Daoy (cell line): ENCODE measurements at places on chromosomes 16 and 17. TPM values are rescaled to one million over a fixed set of nuclear protein-coding genes. Genes with fewer than 3 reads are reported as not detected.
A peak's percentile ranks its signal among the peaks of the same experiment; 100 is the strongest.

Gene CNTD1
- total RNA-seq, result 0.06 TPM in 1 of 2 replicates, not detected in the other

Gene KRTAP9-4
- not detected in 2 replicates for total RNA-seq

Gene TGFB1I1
- 20.7 and 22.9 TPM in 2 replicates for total RNA-seq

Gene FBXO39
- total RNA-seq, result 0.12 and 3.0 TPM in 2 replicates

Gene YPEL3
- 0.21 and 1.0 TPM in 2 replicates for total RNA-seq

Gene KRT9
- total RNA-seq, result not detected in 2 replicates

Gene IFI35
- total RNA-seq, result 6.0 and 7.8 TPM in 2 replicates

GRCh38 chr16:61681124-61681523 is 355.1 kb downstream of the CDH8 start:
- no peak for DNase-seq

DNA sequence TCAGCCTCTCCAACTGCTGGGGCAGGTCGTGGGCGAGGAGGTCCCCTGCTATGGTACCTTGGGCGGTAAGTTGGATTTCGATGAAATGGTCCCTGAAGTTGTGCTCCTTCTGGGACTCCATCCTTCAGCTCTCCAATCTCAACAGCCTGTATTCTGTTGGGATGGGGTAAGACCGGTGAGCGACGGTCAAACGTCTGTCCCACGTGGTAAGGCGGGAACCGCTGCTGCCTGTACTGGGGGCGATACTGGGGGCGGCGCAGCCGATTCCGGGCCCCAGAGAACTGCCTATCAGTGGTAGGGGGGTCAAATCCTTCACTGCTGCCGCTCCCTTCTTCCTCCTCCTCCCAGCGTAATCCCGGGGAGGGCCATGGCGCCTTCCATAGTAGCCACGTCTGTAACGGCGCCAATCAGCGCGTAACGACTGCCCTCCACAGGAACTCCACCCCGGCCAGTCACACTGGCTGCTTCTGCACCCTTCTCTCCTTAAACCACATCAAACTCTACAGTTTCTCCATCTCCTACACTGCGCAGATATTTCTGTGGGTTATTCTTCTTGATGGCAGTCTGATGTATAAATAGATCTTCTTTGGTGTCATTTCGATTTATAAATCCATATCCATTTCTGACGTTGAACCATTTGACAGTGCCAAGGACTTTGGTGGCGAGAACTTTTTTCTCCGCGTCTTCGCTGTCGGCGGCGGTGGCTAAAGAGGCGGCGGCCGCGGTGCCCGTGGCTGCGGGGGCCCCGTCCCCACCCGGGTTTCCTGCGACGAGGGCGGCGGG is 41.1 kb downstream of the AHSP start:
- DNase-seq, result peak; percentile 63

- DNase-seq, result no peak
Measured at GRCh38 chr16:61937646-61938045, 98.6 kb downstream of the CDH8 start.

- DNase-seq, result peak; percentile 54
Measured at GRCh38 chr17:2395258-2396181, 5.3 kb downstream of the MNT start.

DNA sequence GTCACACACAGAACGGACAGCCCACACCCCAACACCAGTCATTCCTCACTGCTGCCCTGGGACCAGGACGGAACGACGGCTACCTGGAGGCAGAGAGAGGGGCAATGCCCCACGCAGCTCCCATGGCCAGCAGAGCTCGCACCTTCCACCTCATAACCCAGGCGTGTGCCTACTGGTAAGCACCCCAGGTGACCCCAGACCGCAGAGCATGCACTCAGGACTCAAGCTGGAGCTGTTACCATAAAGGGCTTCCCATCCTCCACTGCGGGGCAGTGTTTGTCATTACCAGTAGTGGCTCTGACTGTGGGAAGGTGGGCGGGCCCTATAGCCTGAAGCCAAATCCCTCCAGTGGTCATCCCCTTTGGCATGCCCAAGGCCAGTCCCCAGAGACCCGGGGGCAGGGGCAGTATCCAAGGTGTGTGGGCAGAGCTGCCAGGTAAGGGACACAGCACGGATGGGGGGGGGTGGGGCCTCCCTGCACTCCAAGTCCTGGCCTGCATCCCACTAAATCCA is 4.7 kb upstream of the BCAR1 start:
- DNase-seq, result no peak

DNA sequence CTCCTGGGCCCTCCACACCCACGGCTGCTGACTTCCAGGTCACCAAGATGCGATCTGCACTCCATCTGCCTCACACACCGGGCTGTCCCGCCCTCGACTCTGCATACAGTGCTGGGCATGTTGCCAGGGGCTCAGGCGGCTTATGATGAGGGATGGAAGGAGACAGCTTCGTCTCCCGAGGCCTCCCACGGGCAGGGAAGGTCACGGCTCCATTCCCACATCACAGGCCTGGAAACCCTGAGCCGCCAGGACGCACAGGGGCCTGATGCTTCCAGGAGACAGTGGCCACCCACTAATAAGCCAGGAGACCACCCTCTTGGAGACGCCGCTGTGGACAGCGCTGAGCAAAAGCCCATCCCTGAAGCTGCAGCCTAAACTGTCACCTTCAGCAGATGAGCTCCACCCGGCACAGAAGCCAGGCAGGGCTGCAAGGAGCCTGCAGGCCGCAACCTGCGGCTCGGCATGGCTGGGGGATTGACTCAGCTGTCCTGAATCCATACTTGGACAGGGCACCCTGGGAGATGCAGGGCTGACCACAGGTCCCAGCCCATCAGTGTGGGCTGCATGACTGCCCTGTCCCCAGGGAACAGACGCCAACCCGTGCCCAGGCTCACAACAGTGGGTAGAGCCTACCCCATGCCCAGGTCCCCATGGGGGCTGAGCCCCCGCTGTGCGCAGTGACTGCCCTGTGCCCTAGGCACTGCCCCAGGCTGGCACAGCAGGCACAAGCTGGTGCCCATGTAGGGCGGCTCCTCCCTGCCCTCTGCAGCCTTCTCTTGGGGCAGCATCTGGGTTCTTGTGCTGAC is 34.4 kb downstream of the SLC7A5 start:
- no peak for DNase-seq

DNA sequence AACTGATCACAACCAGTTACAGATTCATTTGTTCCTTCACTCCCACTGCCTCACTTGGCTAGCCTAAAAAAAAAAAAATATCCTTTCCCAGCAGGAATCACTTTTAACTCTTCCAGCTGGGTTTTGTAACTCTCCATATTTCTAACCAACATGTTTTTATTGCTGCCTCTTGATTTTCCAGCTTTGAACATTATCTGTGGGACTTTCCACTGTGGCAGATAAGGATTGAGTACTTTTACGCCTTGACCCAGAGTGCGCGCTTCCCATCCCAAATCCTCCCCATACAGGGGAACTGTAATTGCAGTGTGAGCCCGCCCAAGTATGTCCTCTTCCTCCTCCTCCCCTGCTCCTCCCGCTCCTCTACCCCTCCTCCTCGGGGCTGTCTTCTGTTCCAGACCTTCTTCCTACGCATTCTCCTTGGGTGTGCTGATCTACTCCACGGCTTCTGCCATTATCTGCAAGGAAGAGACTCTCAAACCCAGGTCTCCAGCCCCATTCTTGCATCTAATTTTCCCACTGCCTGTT is 43.4 kb downstream of the CYB5D2 start:
- DNase-seq, result no peak

DNA sequence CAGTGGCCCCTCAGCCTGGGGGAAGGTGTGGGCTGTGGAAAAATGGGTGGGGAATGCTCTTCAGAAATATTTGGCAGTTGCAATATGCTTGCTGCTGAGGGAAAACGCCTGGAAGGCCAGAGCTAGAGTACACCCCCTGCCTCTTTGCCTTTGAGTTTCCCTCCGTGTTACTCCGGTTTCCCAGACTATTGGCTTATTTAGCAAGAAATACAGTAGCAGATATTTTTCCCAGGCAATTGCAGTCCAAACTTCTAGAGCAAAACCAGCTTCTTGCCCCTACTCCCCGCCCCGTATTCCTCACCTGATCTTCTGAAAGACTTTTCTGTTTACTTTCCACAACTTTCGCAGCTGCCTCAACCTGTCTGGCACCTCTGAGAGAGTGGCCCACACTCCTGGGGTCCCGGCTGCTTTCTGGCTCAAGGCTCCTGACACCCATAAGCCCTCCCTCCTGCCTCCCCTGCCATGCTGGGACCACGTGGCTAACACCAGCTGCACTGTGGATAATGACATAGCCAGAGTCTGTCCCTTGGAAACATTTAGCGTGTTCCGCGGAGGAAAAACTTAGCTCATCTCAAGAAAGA is 45.8 kb upstream of the HELZ start:
- DNase-seq, result no peak

GRCh38 chr17:49555495-49556222 is 20.0 kb upstream of the NXPH3 start:
- DNase-seq, result no peak

DNA sequence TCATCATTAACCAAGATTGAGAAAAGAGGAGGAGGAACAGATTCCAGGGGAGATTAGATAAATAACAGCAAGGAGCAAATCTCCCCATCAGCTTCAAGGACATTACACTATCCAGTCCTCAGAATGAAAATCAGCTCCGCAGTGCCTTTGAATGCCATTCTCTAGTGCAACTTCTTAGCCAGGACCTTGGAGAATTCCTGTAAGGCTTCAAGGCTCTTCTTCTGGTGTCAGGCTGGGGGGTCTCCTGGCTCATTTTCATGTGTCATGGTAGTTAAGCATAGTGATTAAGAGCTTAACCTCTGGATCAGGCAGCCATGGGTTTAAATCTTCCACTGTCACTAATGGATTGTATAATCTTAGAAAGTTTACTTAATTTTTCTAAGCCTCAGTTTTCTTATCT is 137.3 kb upstream of the CCL2 start:
- no peak for DNase-seq

DNA sequence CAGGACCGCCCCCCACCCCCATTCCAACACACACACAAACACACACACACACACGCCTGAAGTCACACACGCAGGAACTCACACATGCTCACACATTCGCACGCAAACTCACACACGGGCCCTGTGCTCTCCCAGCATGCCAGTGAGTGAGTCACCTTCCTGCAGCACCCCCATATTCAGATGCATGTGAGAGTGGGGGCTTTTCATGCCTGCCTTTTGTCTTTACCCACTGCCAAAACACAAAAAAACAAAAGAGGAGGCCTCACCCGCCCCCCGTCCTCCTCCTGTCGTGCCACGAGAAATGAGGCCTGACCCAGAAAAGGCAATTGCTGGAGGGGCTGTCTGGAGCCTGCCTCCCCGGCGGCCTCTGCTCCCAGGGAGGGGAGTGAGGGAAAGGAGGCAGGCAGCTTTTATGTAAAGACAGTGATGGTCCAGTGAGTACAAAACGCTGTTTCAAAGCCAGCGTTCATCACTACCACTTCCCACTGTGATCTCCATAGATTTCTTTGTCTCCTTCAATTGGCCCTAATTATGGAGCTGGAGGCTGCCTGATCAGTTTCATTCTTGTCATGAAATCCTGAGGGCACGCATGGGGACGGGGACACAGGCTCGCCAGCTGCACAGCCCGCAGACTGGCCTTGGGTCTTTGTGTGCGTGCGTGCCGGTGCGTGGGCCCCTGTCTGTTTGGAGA is 29.5 kb upstream of the GSE1 start:
- peak; percentile 86 for DNase-seq

GRCh38 chr16:22027633-22028032 is 19.7 kb downstream of the MOSMO start:
- no peak for DNase-seq

GRCh38 chr17:43135454-43135819 is 10.3 kb upstream of the BRCA1 start:
- no peak for DNase-seq

DNA sequence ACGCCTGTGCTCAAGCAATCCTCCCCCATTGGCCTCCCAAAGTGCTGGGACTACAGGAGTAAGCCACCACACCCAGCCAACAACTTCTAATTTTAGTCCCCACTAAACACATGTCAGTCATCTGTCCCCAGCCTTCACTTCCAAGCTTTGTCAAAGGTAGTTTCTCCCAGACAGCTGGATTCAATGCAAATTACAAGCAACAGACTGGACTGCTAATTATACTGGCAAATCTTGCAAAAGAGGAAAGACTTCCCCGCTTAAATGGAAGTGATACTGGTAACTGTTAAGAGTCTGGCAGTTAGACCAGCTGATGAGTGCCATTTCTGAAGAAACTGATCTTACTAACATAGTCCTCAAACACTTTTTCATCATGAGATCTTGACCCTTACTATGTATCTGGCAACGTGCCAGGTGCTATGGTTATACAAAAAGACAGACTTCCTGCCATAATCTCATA is 8.2 kb upstream of the GGA2 start:
- DNase-seq, result no peak

DNA sequence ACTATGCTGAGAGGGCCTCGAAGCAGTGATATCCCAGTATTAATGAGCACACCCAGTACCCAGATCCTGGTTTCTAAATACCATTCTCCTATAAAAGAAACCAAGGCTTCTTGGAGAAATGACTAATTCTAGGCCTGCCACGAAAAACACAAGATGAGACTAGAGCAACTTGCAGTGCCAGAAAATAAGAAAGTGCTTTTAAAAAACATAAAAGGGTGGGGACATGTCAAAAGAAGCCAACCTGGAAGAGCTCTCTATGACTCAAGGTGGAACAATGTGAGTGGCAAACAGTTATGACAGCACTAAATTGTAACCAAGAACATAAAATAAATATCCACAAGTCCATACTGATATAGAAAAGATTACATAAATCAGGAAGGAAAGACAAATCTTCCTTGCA is 153.2 kb upstream of the KCNJ18 start:
- DNase-seq, result no peak

DNA sequence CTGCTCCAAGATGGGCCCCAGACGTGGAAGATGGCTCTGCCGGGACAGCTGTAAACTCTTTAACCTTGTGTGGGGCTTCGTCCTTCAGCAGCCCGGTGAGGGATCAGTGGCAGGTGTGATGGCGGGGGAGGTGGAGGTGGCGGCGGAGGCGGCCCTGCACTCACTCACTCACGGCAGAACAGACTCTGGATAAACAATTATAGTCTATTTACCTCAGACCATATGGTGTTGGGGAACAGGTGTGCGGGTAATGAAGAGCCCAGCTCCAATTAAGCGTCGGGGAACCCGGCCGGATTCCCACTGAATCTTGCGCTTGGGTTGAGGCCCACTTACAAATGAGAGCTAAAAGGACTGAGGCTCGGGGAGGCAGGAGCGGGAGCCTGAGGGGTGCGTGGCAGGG is 104.3 kb upstream of the SDK2 start:
- DNase-seq, result no peak

- no peak for DNase-seq
Measured at GRCh38 chr17:8324923-8325322, 14.7 kb upstream of the ODF4 start.

DNA sequence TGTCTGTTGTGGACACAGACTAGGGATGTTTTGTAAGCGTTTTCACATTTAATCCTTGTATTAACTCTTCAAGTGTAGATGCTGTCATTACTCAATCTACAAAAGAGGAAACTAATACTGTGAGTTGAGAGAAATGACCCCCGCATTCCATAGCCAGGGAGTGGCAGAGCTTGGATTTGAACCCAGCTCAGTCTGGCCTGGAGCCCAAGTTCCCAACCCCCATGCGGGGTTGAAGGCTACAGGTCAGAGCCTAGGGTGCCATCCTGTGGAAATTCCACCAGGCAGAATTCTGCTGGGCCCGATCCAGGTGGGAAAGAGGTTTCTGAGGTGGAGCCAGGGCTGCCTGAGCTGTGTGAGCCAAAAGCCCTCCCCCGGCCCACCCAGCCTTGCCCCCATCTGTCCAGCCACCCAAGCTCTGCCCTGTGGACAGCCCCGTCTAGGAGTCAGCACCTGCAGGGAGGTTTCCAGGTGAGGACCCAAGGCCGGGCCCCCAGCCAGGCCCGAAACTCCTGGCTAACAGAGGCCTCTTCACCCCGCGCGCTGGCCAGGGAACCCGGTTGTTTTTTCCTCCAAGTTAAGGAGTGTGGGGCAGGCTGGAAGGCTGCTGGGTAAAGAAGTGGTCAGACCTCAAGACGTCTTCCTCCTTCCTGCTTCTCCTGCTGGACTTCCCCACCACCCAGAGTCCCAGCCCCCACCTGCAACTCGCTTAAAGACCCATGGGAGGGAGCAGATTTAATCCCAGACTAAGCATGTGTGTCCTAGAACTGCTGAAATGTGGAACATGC is 5.7 kb downstream of the MMP15 start:
- no peak for DNase-seq
